ENCODE measurements at places on chromosomes 16 and 17. TPM values are rescaled to one million over a fixed set of nuclear protein-coding genes. Genes with fewer than 3 reads are reported as not detected.

CDIPT gene
- 38.7 TPM for total RNA-seq

KRT17 gene
- total RNA-seq: not detected

SPNS2 gene
- 4.9 TPM for total RNA-seq

CLEC3A gene
- not detected for total RNA-seq

HSD17B1 gene
- total RNA-seq: 0.67 TPM

G6PC1 gene
- total RNA-seq: 23.8 TPM

TRAF7 gene
- total RNA-seq: 33.2 TPM

LGALS9C gene
- total RNA-seq: not detected

PITPNM3 gene
- total RNA-seq: 5.0 TPM

IGF2BP1 gene
- 22.6 TPM for total RNA-seq

NACA2 gene
- total RNA-seq: not detected

WSCD1 gene
- total RNA-seq: 3.8 TPM
